NK-92 treated with Interleukin-12 subunit alpha and Interleukin-12 subunit beta, amount 100 ng/mL, for 24 hours (cell line): ENCODE measurements at places on chromosomes 16 and 17.
A peak's percentile ranks its signal among the peaks of the same experiment; 100 is the strongest.

- no peak for DNase-seq
Observed at GRCh38 chr16:70612931-70613330, 33.4 kb upstream of the IL34 start.

GRCh38 chr17:75845058-75845711, 981 bp upstream of the UNC13D start:
- DNase-seq, result peak; percentile 30

GRCh38 chr16:31460582-31461002, 1.3 kb downstream of the ARMC5 start:
- no peak for DNase-seq

DNA sequence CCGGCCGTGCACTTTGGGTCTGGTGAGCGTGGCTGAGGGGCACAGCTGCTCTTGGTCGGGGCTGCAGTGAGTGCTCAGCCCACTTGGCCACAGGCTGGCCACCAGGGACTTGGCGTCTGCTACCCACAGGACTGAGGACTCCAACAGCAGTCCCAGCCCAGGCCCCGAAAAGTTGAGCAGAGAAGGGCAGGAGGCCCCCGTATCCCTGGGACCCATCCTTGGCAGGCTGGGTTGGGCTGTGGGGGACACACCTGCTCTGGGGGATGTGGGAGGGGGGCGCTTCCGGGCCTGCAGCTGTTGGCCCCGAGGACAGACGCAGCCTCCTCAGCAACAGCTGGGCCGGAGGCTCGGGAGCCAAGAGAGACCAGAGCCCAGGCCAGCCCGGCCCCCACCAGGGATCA, 19.4 kb upstream of the SSTR5 start:
- no peak for DNase-seq

DNA sequence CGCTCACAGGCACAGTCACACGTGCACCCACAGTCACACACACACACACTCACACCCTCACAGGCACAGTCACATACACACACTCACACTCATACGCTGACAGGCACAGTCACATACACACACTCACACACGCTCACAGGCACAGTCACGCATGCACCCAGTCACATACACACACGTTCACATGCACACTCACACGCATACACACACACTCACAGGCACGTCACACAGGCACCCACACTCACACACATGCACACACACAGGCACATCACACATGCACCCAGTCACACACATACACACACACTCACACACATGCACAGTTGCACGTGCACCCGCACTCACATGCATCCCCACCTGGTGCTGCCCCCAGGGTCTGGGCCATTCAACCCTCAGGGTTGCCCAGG, 46.1 kb upstream of the CBFA2T3 start:
- DNase-seq, result no peak
